OCI-M1 (cell line): ENCODE measurements at places on chromosomes 16 and 17.

DNA sequence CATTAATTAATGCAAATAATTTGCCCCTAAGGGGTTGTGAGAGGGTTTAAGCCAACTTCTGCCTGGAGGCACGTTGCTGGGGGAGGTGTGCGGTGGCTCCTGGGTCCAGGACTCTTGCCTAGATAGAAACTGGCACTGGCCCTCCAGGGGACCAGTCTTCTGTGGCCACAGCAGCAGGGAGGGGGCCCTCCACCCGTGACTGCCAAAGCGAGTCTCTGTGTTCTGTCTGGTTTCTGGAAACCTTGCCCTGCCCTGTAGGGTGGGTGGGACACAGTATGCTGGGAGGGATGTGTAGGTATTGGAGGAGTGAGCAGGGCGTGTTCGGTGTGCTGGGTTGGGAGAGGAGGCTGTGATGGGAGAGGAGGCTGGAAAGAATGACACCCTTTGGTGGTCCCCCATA lies 78.8 kb downstream of the TBC1D16 start:
- no peak for DNase-seq

GRCh38 chr17:62727916-62728672 lies 80.0 kb downstream of the MARCHF10 start:
- peak; percentile 5 for DNase-seq

DNA sequence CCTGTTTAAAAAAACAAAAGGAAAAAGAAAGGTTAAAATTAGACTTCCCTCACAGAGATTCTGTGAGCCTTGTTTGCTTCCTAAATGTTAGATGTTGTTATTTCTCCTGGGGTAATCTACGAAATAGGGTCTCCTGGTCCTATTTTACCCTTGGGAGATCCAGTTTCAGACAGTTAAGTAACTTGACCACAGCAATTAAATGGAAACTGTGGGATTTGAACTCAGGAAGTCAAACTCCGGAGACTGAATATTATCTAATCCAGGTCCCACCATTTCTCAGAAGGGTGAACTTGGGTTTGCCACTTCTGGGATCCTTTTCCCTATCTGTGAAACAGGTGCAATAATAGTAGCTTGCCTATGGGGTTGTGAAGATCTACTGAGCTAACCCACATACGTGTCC lies 6.4 kb upstream of the TMC5 start:
- no peak for DNase-seq

GRCh38 chr17:29571486-29571882 lies 3.0 kb downstream of the TP53I13 start:
- no peak for DNase-seq

DNA sequence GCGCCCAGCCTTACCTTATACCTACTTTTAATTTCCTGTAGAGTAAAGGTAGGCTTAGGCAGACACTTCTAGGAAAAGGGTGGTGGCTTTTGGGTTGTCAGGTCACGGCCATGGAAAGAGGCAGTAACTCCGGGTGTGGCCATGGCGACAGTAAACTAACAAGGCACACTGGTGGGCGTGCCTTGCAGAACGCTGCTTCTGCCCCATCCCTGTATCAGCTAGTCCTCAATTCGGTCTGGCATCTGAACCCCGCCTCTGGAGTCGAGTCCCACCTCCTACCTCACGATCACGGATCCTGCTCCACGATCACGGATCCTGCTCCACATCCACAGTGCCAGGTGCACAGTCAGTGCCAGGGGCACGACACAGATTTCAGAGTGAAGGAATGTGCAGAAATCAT lies 5.6 kb downstream of the ADCY9 start:
- no peak for DNase-seq

DNA sequence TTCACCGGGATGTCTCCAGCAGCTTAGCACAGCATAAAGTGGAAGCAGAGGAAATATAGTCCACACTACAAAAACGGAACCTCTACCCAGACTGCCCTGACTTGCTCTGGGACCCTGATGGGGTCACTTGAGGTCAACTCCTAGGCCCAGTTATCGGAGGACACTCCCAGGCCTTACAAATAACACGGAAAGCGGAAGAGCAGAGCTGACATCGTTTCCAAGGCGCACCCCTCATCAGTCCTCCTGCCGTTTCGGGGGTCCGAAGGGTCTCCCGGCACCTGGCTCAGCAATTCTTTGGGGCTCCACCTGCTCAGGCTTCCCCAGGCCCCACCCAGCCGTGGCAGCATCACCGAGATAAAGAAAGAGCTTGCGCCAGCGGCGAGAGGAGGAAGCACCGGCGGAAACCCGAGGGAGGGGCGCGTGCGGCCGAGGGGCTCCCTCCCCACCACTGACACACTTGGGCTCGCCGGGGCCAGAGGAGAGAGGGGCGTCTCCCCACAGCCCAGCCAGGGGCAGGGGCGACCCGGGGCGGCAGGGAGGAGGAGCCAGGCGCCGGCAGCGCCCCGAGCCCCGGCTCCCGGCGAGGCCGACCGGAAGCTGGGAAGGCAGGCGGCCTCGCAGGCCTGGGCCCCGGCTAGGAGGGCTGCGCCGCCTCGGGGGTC lies 727 bp downstream of the CORO7 start:
- DNase-seq: peak; percentile 90

GRCh38 chr17:65085397-65085796 lies 28.9 kb upstream of the GNA13 start:
- DNase-seq: no peak

- no peak for DNase-seq
Measured at GRCh38 chr16:73042807-73043206, 5.1 kb downstream of the ZFHX3 start.

DNA sequence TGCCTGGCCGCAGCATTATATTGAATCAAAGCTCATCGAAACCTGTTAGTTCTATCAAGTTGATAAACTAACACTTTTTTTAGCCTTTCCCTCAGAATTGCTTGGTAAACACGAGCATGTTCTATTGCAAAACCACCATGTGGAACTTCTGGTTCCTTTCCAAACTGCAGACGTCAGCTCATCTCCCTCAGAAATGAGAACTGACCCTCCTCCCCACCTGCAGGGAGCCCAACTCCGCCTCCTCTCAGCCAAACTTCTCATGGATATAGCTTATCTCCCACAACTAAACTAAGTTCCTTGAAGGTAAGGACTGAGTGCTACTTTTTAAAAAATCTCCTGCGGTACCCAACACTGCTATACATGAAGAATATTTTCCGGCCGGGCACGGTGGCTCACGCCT lies 6.7 kb downstream of the SHMT1 start:
- no peak for DNase-seq

- DNase-seq: no peak
Measured at GRCh38 chr16:24430954-24431760, 108.2 kb upstream of the RBBP6 start.

DNA sequence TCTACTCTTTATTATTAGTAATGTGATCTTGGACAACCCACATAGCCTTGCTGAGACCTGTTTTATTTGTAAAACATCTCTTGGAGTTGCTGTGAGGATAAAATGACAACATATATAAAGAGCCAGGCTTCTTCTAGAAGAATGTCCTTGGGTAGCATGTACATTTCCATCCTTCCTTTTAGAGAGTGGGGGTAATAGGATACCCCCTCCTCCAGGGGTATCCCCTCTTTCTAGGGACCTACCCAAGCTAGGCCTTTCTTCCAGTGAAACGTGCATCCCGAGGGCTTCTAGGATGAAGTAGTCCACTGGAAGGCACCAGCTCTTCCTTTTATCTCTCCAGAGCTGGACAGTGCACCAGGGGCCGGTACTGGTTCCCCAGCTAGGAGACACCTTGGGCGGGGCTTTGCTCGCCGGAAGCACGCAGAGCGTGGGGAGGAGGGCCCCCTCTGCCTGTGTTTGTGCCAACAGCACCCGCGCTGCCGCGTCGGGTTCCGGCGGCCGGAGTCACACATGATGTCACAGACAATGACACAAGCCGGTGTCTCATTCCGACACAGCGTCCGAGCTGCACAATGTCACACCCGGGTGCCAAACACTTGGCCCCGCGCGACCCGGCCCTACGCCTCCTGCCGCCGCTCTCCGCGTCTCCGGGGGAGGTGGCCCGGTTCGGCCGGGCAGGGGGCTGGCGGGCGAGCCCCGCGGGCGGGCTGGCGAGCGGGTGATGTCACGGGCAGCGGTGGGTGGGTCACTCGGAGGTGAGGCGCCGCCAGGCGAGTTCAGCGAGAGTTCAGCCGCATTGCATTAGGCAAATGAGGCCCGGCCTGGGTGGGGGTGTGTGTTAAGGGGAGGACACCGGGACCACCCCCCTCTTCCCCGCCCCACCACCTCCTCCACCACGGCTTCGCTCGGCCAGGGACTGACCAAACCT lies 23.4 kb downstream of the GJD3 start:
- peak; percentile 94 for DNase-seq

DNA sequence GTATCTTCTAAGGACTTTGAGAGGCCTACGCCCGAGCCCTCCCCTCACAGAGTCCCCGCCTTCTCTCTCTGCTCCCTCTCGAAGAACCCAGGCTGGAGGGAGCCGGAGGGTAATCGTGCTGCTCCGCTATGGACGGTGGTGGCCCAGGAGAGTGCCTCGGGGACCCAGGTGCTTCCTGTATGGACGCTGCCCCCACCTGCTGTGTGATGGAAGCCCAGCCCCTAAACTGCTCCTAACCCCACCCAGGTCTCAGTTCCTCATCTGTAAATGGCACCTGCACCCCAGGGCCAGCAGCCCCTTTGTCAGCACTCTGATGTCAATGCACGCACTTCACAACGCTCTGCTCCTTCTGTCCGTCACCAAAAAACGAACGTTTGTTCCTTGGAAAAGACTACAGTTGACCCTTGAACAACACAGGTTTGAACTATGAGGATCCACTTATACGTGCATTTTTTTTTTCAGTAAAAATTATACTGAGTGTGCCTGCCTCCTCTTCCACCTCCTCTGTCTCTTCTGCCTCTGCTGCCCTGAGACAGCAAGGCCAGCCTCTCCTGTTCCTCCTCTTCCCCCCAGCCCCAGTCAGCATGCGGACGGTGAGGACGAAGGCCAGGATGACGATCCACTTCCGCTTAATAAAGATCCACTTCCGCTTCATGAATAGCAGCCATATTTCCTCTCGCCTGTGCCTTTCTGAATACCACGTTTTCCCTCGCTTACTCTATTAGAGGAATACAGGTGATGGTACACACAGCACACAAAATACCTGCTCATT lies 118.3 kb downstream of the BANP start:
- no peak for DNase-seq

- no peak for DNase-seq
Measured at GRCh38 chr16:31489298-31489564, 6.3 kb downstream of the SLC5A2 start.

- DNase-seq: no peak
Measured at GRCh38 chr16:15915555-15916081, 27.2 kb upstream of the CEP20 start.

DNA sequence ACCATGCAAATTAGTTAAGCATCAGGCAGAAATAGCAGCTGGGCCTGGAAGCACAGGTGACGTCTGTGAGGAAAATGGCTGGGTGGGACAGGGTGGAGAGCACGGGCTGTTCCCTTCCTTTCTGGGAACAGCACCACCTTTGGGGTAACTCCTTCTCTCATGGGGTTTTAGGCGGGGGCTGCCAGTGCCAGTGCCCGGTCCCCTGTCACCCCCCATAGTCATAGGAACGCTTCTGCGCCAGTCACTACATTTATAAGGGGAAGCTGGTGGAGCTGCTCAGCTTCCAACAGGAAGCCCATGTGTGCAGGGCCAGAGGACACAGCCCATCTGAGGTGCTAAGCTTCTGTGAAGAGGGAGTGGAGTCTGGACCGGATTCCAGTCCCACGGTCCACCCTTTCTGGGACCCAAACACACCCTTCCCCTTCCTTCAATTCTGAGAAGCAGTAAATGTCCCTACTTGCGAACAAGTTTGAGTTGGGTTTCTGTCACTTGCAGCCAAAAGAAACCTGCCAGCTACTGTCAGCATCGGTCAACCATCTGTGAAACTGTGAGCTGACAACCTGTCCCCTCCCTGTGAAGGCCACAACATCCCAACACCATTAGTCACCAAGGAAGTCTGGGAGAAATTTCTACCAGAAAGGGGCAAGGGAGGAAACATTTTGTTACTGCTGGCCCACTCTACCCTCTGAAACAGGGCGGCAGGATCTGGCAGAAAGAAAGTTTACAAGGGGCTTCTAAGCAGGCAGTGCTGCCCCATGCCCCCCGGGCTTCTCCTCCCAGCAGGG lies 86.0 kb upstream of the AMZ2 start:
- no peak for DNase-seq

DNA sequence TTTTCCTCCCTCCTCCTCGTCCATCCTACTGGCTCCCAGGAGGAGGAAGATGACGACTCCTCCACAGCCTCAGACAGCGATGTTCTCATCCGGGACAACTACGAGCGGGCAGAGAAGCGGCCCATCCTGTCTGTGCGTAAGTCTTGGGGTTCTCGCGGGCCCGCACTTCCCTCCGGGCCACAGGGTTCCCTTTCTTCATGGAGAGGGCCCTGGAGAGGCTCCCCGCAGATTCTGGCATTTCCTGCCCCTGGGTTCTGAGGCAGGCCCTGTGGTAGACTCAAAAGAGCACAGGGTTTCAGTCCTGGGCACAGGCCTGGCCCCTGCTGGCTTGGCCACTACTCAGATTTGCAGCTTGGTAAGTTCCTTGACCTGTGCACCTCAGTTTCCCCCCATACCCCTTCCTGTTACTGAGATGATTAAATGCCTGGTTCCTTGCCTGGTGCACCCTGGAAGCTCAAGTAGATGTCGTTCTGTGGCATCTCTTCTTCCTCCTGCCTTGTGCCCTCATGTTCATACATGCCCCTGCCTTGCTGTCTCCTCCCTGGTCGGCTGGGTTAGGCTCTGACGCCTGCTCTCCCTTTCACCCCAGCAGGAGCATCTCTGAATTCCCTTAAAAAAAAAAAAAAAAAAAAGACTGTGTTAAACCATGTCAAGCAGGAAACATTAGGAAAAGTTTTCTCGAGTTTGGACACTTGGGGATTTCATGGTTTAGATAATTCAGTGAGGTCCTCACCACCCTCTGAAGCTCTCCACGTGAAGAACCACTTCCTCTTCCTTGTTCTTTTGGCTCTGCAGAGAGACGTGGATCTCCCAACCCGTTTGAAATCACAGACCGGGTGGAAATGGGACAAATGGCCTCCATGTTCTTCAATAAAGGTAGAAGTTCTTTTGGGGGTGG lies 14.3 kb upstream of the NAT9 start:
- peak; percentile 1 for DNase-seq

DNA sequence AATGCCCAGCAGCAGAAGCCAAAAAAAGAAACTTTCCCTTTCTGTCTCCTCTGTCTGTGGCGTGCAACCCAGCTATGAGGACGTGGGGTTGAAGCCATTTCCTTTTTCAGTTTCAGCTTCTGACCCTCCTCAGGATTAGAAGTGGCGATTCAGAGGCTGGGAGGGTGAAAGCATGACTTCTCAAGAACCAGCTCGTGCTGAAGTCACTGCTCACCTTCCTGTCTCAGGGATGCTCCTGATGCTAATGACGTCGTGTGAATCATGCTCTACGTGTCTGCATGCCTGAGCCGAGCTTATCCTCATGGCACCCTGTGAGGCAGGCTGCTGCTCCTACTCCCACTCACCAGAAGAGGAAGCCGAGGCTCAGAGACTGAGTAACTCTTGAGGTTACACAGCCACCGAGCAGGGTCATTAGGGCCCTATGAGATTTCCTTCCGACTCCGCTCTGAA lies 5.7 kb upstream of the LPO start:
- DNase-seq: peak; percentile 56

DNA sequence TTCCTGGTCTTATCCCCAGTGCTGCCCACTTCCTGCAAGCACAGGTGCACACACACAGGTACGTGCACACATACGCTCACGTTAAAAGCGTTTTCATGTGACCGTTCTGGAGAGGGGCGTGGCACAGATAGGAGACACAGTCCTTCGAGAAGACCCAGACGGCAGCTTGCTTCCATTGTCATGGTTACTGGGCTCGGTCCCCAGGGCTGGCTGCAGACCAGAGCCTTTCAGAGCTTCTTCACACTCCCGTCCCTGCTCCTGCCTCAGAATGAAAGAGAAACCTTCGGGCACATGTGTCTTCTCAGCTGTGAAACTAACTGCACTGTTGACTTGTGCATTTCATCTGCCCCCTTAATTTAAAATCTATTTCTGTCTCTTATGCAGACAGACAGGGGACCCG lies 154.2 kb downstream of the PITPNC1 start:
- no peak for DNase-seq
